ENCODE measurements at places on chromosomes 5 and 9.

DNA sequence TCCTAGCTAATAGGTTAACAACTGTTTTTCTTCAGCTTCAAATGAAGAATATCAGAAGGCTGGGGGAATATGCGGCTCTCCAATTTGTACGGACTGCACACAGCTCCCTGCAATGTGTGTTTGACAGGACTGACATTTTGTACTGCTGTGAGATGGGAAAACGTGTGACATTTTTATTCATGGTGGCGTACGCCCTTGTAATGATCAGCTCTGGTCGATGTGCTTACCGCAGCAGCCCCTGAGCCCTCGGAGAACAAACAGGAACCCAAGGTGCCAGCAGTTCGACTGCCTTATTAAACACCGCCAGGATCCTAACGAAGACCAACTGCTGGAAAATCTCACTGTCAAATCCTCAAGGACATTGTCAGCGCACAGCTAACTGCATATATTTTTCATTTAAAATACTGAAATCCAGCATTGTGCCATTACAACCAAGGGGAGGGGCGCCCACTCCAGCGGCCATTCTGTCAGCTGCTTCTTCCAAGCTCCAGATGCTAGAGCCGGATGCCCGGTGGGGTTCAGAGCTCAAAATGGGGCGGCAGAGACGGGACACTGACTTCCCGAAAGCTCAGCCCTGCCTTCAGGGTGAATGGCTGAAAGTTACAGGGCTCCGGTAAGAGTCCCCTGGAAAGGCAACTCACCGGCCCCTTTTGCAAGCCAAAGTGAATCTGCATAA is 66.8 kb downstream of the CRB2 start:
- no peak for DNase-seq

DNA sequence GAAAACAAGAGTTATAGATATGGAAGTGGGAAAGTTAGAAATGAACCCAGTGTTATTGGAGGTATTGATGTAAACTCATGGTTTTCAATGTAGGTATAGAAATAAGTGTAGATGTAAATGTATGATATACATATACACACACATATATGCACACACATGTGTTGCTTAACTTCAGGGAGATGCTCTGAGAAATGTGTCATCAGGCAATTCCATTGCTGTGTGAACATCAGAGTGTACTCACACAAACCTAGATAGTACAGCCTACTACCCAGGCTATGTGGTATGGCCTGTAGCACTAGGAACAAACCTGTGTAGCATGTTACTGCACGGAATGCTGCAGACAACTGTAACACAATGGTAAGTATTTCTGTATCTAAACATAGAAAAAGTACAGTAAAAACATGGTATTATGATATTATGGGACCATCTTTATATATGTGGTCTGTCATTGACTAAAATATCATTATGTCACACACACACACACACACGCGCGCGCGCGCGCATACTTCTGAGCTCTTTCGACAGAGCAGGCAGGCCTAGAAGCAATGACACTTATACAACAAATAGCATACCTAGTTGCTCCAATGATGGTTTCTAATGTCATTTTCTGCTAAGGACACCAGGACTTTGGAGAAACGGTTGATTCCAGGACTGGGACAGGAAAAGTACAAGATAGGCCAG is 86.6 kb downstream of the MACROH2A1 start:
- no peak for DNase-seq

GRCh38 chr9:113963017-113963620 is 87.0 kb downstream of the ZNF618 start:
- DNase-seq, result no peak

GRCh38 chr5:18043344-18043743 is 409.1 kb downstream of the TAF11L14 start:
- DNase-seq, result no peak

DNA sequence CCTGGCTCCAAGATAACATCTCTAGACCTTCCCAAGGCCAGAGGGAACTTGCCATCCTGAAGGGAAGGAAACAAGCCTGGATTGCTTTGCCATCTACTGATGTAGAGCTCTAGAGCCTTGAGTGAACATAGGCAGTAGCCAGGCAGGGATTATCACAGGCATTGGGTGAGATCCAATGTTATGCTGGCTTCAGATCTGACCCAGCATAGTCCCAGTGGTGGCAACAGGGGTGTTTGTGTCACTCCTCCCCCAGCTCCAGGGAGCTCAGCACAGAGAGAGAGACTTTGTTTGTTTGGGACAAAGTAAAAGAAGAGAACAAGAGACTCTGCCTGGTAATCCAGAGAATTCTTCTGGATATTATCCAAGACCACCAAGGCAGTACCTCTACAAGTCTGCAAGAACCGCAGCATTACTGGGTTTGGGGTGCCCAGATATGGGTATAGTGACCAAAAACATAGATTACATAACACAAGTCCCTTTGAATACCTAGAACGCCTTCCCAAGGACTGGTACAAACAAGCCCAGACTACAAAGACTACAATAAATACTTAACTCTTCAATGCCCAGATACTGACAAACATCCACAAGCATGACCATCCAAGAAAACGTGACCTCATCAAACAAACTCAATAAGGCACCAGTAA is 137.6 kb upstream of the DAPK1 start:
- no peak for DNase-seq

DNA sequence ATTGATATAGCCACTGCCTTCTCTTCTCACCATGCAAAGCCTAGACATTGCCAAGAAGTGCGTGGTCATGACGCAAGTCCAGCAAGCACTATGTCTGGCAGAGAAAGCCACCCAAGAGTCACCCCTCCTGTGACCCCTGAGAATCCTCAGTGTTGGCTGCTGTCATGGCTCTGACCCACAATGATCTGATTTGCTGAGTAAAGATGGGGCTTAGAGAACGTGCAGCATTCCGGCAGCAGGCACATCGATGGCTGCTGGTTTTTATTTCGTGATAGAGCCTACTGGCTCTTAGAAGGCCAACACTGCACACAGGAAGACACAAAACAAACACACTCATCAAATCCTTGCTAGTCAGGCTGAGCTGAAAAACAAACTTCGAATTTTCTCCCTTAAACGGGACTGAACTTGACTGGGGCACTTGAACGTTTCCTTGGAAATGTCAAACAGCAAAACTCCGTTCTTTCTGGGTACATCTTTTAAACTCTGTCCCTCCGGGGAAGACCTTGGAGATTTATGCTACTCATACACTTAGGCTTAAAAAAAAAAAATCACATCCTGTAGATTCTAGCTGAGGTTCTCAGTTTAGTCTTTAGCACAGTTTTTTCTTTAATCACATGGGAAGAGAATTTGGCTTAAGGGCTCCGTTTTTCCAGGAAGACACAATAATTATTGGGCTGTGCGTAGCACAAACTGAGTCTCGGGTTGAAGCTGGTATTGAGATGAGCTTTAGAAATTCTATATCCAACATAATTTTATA is 88.2 kb upstream of the BASP1 start:
- no peak for DNase-seq

DNA sequence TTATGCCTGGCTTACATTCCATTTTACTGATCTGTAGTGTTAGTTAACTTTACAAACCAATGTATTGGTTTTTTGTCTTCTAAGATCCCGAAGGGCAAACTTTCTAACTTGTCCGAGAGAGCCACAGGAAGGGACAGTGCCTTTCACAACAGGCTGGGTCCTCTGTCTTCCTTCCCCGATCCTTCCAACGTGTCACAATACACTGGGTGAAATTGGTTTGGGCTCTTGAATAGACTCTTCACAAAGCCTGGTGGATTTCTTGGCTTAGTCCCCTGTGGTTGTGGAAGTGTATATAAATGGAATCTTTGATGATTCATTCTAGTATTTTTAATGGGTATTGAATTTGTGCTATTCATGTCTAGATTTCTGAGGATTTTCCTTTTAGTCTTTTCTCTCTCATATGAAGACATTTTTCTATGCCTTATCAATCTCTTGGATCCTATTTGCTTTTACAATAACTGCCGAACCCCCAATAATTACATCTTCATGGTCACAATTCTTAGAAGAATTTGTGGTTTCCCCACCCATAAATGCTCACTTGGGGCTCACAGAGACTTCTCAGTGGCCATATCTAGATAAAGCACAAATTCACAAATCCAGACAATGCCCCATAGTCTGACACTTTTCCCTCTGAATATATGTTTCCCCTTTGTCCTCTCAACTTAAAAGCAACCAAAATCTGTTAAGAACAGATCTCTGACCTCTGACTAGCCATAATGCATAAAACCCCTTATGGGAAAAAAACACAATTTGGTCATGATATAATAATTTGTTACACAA is 107.7 kb downstream of the MTRR start:
- DNase-seq, result no peak

DNA sequence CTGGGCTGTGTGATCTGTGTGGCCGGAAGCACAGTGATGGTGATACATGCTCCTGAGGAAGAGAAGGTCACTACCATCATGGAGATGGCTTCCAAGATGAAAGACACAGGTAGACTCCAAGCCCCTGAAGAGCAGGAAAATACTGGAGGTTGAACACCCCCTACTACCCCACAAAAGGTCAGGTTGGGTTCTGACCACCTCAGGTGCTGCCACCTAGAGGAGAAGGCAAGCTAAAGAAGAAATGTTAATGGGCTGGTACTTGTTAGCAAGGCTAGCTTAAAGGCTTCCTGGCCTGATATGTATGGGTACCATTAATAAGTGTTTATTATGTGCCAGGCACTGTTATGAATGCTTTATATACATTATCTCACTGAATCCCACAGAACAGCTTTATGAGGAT is 11.7 kb downstream of the NIPAL4 start:
- DNase-seq, result no peak

- no peak for DNase-seq
Observed at GRCh38 chr9:73200694-73201452, 49.2 kb downstream of the ANXA1 start.

DNA sequence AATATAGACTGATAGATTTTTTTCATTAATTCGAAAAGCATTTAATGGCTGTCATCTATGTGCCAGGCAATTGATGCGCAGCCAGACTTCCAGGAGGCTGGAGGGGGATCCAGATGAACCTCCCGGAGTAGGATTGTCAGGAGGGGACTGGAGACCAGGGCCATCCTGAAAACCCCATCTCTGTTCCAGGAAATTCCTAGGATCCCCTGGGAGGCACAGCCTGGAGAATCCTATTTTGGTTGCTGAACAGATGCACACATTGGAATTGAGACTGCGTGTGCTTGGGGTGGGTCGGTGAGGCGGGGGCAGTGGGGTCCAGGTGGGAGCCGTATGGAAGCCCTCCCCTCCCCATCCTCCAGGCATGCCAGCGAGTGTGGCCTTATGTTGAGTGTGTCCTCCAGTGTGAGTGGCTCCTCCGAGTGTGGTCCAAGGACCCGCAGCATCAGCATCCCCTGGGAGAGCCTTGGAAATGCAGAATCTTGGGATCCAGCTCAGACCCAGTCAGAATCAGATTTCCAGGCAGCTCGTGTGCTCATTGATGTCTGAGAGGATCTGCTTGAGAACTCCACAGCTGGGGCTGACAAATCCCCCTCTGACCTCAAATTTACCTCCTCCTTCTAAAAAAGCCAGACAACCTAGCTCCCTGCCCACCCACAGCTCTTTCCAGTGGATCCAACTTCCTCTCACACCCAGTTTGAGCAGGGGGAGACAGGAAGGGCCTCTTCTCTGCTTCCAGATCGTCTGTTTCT is 38.7 kb downstream of the ROPN1L start:
- DNase-seq, result no peak

DNA sequence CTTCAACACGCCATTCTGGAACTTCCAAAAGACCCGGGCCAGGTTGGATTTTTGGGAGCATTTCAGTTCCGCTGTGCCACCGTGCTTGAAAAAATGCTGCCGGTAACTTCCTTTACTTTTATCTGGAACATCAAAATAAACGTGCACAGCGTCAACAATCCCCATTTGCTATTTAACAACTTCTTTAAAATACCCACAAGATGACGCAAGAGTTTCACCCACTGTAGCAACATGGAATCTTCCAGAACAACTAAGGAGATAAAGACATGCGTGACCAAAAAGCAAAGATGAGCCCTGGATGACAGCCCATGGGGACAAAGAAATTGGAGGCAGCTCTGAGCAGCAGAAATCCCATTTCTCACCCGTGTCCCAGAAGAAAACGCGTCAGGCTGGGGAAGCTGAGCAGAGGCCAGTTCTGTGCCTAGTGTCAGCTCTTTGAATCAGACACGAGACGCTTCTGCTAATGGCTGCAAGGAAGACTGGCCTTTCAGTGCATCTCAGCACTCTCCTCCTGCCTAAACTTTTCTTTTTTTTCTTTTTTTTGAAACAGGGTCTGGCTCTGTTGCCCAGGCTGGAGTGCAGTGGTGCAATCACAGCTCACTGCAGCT is 61.3 kb downstream of the SECISBP2 start:
- no peak for DNase-seq

DNA sequence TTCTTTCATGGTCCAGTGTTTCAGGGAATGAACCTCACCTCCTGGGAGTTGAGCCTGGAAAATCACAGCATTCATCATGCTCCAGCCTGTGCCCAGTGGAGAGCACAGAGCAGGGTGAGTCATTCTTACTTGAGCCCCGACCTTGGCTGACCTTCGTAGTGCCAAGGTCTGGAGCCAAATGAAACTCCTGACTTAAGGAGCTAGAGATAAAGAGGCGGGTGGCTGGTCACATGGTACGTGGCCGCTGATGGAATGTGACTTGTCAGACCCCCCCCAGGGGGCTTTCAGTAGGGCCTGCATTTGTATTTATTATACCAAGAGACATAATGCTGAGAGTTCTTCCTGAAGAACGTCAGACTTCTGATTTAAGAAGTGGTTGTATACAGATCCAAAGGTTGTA is 15.0 kb upstream of the PIP5K1B start:
- no peak for DNase-seq

DNA sequence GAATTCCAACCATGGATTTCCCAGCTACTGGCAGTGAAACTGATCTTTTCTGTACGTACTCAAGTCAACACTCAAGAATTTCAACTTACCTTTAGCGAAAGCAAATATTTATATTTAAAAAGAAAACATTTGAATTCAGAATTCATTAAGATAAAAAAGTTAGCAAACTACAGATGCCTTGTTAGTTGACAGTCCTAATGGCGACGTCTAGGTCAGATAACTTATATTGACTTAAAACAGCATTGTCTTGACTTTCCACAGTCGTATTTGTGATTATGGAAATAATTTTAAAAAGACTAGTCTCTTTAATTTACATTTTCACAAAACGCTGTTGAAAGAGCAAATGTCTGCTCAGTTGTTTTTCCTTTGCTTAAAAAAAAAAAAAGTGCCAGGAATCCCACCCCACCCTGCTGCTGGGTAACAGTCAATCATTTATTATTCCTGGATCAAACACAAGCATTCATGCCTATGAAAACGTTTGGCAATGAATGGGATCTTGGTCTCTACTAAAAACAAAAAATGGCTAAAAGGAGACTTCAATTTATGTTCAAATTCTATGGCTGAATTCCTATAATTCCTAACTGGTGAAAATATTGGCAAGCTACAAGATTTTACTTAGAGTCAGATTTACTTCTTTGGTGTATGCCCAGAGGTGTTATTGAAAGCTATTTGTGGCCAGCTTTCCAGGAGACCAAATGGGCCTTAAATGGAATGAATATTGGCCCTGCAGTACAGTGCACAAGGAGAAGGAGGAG is 22.0 kb downstream of the OR2S2 start:
- DNase-seq, result no peak

GRCh38 chr5:172078726-172079345 is 72.4 kb upstream of the FBXW11 start:
- DNase-seq, result no peak

GRCh38 chr9:16884952-16885513 is 14.6 kb upstream of the BNC2 start:
- no peak for DNase-seq

Data from SIG-M5 (cell line).